BJ (cell line): ENCODE measurements at places on chromosomes 5 and 9.

- no peak for DNase-seq
Observed at GRCh38 chr9:113886026-113886369, 9.9 kb downstream of the ZNF618 start.

DNA sequence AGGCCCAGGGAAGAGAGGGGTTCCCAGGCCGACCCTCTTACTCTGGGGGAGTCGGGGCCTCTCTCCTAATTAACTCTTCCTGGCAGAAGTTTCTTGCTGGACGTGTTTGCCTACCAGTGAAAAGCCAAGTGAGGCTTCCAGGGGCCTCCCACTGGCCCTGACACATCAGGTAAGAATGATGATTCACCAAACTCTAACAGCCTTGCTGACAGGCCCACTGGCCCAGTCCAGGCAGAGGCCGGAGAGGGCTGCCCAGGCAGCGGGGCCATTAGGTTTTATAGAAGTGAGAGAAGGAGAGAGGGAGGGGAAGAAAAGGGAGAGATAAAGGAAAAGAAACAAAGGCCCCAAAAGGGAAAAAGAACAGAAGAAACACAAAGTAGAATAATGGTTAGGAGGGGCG lies 50.8 kb upstream of the FOXE1 start:
- no peak for DNase-seq

DNA sequence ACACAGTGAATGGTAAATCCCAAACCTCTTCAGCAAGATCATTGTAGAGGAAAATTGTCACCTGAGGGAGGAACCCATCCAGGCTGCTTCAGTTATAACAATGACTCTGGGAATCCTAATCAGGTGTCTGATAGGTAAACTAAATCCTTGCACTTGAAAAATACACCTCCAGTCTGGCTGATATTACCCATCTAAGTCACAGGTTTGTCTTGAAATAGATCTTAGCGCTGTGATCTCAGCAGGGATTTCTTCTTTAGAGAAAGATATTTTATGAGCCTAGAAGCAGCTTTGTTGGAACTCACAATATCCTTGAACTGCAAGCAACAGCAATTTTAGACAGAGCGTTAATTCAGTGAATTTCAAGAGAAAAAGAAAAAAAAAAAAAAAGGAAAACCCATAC lies 149.7 kb downstream of the SGCD start:
- DNase-seq, result no peak

GRCh38 chr9:15469862-15470261 lies 40.9 kb downstream of the PSIP1 start:
- DNase-seq, result no peak

DNA sequence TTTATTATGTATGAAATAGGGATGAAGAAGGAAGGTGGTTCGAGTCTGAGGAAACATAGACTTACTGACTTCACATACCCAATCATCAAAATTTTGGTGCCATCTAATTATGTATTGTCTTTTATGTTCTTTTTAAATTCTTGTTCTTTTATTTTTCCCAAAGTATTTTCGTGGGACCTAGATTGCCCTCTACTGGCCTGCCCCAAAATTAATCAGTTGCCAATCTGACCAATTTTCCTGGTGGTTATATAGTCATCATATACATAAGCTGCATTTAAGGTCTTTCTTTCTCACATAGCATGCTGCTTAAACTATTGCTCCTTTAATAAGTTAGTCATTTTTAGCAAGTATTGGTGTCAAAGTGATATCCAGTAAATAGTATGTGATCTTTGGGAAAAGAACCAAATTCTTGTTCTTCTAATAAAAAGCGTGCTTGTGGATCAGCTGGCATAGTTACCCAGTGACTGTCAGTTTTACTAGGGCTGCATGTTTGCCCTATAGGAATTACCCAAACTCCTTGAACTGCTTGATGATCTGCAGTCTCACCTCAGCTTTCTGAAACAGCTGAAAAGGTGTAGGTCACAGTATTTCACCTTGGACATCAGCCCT lies 223.5 kb downstream of the SH3GL2 start:
- no peak for DNase-seq

- DNase-seq, result no peak
Observed at GRCh38 chr9:134014946-134015345, 10.3 kb upstream of the BRD3OS start.

DNA sequence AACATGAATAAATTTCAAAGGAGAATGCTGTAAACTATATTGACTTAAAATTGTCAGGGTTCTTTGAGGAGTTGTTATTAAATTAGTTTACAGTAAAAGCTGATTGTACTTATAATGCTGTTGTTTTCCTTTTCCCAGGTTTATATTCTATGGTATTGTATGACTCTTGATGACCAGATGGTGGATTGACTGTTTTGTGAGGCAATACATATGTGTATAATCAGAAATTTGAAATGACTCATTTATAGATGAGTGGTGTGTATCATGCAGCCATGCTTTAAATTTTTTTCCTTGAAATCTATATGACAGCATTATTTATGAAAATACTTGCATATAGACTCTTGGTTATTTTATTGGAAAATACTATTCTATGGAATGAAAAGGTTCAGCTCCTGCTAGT lies 195.3 kb downstream of the CNTLN start:
- DNase-seq, result no peak

DNA sequence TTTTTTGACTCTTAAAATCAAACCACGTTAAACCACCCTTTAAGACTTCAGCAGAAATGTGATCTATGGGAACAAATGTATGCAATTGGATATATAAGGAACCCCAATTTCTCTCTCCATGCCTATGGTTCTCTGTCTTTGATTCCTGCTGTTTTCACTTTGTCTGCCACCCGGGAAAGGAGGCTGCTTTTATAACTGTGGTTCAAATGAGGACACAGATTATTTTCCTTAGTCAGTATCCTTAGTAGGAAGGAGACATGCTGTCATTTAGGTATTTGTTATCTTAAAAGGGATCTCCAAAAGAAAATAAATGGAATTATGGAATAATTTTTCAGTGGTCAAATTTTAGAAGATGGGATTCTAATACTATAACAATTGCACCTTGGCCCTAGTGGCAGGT lies 176.1 kb upstream of the NREP start:
- no peak for DNase-seq

- no peak for DNase-seq
Observed at GRCh38 chr5:137366526-137366925, 132.6 kb downstream of the SPOCK1 start.

- no peak for DNase-seq
Observed at GRCh38 chr5:170361616-170362015, 27.6 kb downstream of the KCNMB1 start.

DNA sequence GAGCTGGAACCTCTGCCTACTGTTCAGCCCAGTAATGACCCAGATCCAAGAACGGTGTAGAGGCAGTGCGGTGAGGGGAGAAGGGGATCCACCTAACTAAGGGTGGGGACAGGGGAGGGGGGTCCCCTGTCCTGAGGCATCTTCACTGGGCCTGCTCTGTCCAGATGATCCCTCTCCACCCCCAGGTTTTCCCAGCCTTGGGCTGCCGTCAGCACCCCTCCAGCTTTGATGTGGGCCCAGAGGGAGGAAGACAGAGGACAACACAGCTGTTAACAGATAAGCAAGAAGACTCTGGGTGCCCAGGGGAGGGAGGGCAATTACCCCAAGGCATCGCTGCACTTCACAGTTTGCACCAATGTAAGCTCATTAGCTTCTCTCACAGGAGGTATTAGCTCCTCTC lies 19.3 kb downstream of the BICD2 start:
- no peak for DNase-seq

DNA sequence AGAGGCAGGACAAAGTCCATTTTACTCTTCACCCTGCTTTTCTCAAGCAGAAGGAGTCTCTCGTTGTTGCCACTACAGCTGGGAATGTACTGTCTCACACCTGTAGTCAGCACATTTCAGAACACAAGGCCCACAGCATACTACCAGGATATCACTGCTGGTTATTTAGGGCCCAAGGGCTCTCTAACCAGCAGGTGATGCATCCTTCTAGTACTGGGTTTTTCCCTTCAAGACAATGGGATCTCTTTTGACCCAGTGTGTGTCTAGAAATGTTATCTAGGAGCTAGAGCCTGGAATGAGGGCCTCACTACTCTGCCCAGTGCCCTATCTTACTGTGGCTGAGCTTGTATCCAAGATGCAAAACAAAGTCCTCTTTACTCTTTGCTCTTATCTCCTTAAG lies 235.1 kb upstream of the PRR16 start:
- no peak for DNase-seq

GRCh38 chr9:92970467-92970923 lies 23.2 kb downstream of the FGD3 start:
- no peak for DNase-seq

DNA sequence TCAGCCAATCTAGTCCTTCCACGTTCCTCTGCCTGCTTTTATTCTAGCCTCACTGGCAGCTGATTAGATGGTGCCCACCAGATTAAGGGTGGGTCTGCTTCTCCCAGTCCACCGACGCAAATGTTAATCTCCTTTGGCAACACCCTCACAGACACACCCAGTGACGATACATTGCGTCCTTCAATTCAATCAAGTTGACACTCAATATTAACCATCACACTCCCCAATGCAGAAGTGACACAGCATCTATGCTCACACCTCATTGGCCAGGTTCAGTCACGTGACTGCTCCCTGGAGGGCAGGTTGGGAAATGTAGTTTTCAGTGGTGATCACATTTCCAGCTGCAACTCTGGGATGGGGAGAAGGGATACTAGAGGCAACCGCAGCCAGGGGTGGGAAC lies 13.0 kb downstream of the SUSD3 start:
- no peak for DNase-seq

DNA sequence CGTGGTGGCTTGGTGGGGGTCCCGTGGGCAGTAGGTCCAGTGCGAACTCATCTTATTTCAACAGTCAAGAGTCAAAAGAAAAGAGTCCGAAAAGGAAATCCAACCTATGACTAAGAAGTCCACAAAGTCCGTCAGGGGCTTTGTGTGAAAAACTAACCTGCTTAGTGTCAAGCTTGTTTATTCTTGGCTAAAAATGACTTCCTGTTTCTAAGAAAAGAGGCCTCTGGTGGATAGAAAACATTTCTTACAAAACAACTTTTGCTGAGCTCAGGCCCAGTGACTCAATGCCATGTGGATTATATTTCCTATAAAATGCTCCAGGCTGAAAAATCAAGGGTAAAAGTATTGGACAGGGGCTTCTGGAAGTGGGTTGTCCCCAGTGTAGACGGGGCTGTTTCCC lies 105.9 kb downstream of the GADD45G start:
- no peak for DNase-seq

DNA sequence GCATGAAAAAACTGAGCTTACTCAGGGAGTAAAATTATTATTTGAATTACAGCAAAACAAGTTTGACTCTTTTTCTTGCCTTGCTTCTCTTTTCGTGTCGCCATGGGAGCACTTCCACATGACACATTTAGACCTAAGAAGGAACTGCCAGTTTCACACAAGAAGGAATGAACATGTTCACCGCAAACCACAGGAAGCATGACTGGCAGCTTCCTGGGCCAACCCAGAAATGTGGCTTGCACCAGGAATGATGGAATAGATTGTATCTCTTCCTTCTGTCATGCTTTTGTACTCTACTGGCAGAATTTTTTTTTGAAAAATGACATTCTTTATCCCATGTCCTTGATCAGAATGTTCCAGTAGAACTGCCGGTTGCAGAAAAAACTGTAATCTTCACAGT lies 32.9 kb upstream of the MAN2A1 start:
- DNase-seq, result peak; percentile 39

GRCh38 chr5:97245386-97245785 lies 62.3 kb upstream of the RIOK2 start:
- DNase-seq, result no peak
